NCI-H524 (cell line): ENCODE measurements at places on chromosomes 16 and 17.
A peak's percentile ranks its signal among the peaks of the same experiment; 100 is the strongest.

DNA sequence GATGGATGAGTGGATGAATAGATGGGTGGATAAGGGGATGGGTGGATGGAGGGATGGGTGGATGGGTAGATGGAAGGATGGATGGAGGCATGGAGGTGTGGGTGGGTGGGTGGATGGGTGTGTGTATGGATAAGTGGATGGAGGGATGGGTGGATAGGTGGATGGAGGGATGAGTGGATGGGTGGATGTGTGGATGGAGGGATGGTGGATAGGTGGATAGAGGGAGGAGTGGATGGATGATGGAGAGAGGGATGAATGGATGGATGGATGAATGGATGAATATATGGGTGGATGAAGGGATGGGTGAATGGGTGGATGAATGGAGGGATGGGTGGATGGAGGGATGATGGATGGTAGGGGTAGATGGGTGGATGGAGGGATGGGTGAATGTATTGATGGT lies 27.5 kb upstream of the NPTX1 start:
- no peak for DNase-seq

- DNase-seq, result no peak
These were observed 6.2 kb upstream of the TMEM235 start for GRCh38 chr17:78225088-78225865.

DNA sequence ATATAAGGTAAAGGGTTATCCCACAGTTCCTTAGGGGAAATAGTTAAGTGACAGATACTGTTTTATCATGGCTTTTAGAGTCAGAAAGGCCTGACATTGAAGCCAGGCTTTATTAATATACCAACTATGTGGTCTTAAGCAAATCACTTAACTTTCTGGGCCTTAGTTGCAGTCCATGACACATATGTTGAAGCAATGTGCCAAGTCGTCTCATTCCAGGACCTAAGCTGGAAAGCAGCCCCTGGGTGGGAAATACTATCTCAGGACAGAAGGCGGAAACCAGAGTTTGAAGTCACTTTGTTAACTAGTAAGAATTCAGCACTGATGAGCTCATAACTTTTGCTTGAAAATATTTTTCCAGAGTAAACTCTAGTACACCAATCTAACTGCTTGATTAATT lies 80.0 kb downstream of the USP32 start:
- no peak for DNase-seq

DNA sequence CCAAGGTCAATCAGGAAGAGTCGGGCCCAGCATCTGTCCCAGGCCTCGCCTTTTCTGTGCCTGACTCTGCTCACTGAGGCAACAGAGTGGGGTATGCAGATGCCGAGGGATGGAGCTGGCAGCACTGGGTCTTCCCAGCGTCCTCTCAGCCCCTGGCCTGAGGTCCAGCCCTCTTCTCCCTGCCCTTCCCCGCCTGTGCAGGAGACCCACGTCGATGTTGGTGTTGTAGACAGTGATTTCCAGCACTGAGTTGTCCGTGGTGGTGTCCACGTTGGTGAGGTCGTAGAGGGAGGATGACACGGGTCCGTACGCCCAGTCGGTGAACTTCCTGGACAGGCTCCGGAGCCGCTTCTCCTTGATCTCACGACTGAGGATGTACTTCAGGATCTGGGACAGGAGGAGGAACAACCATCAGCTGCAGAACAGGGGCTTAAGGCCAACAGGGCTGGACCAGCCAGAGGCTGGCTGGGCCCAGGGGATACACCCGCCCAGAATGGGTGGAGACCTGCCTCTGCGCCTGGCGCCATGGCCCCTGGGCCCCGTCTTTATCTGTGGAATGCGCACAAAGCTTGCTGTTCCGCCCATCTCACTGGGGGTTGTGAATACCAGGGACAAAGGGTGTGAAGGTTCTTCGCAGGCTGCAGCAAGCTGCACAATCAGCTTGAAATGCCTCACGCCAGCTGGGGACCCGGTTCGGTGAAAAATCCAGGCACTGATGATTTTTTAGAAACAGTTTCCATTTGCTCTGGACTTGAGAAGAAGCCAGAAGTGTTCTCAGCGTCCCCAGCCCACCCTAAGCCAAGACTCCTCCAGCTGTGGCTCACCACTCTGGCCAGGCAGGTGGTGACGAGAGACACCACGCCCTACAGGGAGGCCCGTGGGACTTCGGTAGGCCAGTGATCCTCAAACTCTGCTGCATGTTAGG lies 27.5 kb downstream of the TRPV3 start:
- DNase-seq, result no peak

- no peak for DNase-seq
These were observed at the start of gene KRT32 for GRCh38 chr17:41466988-41467387. Gene KRT32, minus strand, starts transcription at chr17:41467386. Its CDS starts 61 bp downstream, at chr17:41467325.

- DNase-seq, result no peak
These were observed 469.5 kb upstream of the RBFOX1 start for GRCh38 chr16:6863135-6863534.

DNA sequence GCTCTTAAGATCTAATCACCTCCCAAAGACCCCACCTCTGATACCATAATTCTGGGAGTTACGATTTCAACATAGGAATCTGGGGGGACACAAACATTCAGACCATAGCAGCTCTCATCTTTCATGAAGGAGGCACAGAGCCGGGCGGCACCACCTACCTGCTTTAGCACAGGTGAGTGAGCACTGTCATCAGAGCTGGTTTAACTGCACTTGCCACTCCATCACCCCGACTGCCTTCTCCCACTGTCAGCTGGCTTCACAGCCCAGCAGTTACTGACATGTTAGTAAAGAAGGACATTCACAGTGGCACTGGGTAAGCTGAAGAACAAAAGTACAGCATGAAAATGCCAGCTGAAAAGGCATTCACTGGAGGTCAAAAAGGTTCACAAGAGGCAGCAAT lies 22.5 kb downstream of the GABARAPL2 start:
- DNase-seq, result no peak

- no peak for DNase-seq
These were observed 915 bp downstream of the AHSP start for GRCh38 chr16:31528523-31529107.

DNA sequence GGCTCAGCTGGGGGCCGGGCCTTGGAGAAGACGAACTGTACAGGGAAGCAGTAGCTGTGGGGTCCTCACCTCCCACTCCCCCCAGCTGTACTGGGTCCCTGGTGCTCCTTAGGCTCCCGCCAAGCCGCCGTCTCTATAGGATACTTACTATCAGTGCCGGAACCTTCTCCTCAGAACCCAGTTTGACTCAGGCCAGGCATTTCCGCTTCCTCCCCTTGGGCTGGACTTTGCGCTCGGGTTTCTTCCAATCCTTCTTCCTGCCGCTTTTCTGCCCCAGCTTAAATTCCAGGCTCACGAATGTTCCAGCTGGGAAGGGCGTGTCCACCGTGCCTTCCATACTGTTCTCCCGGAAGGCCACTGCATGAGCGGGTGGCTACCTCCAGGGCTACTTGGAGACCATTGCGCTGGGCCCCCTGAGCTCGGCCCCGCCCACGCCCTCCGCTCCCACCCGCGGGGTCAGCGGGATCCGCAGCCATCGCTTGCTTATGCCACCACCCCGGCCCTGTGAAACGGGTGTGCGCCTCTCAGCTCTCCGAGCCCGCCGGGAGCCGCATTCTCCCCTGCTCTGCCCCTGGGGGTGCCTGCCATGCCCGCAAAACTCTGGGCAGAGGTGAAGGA lies 1795.9 kb downstream of the TP53TG3F start:
- no peak for DNase-seq

- peak; percentile 97 for DNase-seq
These were observed 402.7 kb upstream of the TNRC6C start for GRCh38 chr17:77555741-77556291.

- no peak for DNase-seq
These were observed 2.1 kb downstream of the CBFA2T3 start for GRCh38 chr16:88974916-88975215.

- no peak for DNase-seq
These were observed 26.4 kb downstream of the DUS2 start for GRCh38 chr16:68049449-68049848.

DNA sequence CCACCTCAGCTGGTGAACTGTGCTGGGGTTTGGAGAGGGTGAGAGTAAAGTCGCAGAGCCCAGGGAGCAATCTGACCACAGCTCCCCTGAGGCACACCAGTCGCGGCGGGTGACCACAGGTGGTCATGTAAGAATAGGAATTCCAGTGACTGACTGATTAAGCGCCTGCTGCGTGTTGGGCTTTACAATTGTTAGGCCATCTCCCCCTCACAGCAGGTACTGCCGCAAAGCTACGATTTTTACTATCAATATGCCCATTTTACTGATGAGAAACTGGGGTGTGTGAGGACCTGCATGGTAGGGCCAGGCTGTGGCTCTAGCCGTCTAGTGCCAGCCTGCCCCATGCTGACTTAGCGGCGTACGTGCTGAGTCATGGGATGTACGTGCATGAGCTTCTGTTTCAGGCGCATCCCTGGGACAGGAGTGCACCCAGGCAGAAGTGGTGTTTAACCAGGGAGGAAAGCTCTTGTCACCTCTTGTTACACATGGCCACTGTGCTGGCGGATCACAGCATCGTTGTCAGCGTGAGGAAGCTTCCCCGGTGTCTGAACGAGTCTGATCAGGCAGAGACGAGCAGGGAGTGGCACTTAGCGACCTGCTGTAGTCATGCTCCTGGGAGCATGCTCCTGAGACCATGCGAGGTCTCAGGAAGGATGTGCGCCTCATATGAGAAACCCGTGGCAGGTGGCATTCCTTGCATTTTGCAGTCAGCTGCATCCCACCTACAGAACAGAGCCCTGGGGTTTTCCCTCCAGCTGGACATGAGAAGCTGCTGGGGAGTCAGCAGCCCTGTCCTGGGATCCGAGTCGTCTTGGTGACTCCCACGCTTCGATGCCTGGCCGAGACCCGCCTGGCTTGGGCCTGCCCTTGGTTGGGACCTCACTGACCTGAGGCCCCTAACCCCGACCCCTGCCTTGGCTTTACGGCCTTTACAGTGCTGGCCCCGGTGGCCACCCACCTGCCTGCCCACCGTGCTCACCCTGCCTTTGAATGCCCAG lies 163.7 kb upstream of the CHMP6 start:
- DNase-seq, result no peak

DNA sequence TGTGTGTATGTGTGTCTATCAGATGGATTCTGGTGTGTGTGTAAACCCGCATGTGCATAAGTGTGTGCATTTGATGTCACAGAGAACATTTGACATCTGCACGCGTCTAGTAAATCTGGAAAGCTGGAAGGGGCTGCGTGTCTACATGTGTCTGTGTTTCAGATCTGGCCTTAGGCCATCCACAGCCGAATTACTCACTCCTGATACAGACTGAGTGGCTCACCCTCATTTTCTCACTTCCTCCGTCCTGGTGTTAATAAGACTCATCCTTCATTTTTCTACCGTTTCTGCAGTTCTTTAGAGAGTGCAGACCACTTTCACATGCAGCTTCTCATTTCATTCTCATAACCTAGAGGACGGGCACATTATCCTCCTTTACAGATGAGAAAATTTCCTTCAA lies 491.6 kb downstream of the CDH13 start:
- no peak for DNase-seq

- no peak for DNase-seq
These were observed 26.0 kb downstream of the NGFR start for GRCh38 chr17:49521088-49521450.

GRCh38 chr17:80659651-80660050 lies 115.0 kb downstream of the RPTOR start:
- no peak for DNase-seq

DNA sequence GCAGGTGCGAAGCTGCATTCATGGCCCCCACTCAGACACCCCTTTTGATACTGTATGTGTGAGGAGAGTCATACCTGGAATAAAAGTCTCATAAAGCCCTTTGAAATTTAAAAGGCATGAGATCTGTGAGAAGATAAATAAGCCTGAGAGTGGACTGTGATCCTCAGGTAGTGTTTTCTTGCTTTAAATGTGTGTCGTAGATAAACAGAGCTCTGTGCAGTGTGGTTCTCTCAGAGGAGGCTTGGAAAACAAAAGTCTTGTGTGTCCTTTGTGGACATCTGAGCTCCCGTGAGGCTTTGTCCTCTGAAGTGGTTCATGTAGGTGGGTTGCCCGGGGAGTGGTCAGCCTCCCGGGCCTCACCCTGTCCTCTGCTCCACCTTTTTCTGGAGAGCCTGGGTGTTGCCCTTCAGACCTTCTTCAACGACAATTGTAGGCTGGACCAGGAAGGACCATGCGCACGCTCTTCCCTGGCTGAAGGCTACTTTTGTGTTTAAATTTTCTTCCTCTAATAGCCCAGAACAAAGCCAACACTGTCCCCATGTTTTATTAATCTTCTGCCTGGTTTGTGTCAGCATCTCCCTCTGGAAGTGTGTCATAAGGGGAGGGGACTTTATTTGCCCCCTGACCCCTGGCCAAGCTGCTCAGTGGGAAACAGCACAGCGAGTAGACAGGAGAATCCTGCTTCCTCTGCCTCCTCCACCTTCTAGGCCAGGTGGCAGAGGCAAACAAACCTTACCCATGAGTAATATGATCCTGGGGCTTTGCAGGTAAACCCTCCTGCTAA lies 151.2 kb downstream of the MSI2 start:
- DNase-seq, result no peak

- DNase-seq, result peak; percentile 87
These were observed 7.5 kb downstream of the SRSF1 start for GRCh38 chr17:57999496-58000017.

DNA sequence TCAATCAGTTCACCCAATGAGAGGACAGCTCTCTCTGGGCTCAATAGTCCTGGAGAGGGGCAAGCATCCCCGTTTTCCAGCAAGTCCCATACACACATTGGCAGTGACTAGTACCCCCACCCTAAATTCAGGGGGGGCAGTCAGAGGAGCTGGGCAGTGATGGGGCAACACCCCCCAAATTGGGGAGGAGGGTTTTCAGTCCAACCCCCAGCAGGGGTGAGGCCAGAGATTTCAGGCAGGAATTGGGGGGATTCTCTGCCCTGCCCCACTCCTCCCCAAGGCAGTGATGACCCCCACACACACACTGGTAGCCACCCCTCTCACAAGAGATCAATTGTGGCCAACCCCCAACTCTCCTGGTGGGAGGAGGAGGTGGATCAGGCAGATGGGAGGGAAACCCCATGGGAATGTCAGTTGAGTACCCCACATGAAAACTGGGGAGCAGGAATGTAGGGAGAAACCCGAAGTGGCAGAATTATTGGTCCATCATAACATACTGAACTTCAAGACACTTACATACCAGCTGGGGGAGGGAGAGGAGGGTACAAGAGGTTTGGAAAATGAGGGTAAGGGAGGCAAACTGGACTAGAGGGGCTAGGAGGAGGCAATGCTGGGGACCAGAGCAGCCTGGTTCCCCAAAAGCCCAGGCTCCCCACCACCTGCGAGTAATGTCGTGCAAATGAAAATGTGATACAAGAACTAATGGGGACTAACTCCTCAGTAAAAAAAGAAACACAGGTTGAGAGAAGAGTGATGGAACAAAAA lies 3.1 kb downstream of the VAMP2 start:
- DNase-seq, result no peak
